ENCODE measurements at places on chromosomes 16 and 17. TPM values are rescaled to one million over a fixed set of nuclear protein-coding genes. Genes with fewer than 3 reads are reported as not detected.

CCDC200 gene
- total RNA-seq = not detected

IGF2BP1 gene
- not detected for total RNA-seq

DNA sequence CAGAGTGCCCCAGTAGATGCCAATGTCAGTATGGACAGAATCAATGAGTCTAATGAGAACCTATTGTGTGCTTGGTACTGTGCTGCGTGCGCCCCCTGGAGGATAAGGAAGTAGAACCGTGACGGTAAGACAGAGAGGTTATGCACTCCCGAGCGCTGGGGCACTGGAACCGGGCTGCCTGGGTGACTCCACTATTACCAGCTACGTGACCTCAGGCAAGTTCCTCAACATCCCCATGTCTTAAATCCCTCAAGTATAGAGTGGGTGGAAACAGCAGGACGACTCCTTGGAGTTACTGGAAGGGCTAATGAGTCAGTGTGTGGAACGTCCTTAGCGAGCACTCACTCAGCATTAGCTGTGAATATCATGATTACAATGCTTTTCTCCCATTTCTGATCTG is 16.2 kb downstream of the CHST4 start:
- no peak overlapping the region for H3K27ac ChIP-seq
- H3K4me3 ChIP-seq = no peak overlapping the region

MYOCD gene
- 153 TPM for total RNA-seq

CACNA1H gene
- total RNA-seq = 57.5 TPM

CYB5D1 gene
- total RNA-seq = 0.21 TPM

NATD1 gene
- total RNA-seq = 13.4 TPM

FADS6 gene
- not detected for total RNA-seq

- H3K27ac ChIP-seq = no peak overlapping the region
- no peaks in the 10 kb centered on the region for H3K36me3 ChIP-seq
- no peak overlapping the region for H3K4me3 ChIP-seq
- no peak for DNase-seq
Observed at GRCh38 chr16:52350031-52350642, 196.8 kb downstream of the TOX3 start.

DNA sequence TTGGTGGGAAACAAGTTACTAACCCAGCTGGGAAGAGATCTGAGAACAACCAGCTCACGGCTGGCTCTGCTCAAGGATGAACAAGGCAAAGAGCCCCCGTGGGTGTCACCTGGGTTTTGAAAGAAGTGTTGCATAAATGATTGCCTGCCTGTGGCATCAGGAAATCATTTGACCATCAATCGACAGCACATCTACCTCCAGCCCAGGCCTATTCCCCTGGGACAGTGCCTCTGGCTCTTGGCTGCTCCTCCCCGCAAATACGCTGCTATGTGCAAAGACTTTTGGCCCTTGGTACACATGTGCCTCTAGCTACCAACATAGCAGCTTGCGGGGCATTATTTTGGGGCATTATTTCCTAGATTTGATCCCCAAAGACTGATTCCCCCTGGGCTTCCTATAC is 39.4 kb upstream of the SMPD3 start:
- no peaks in the 10 kb centered on the region for H3K4me1 ChIP-seq
- no peak overlapping the region for H3K27ac ChIP-seq
- no peak overlapping the region for H3K4me3 ChIP-seq
- H3K36me3 ChIP-seq = no peaks in the 10 kb centered on the region

- peaks cover 8% of the 10 kb centered on the region for H3K27me3 ChIP-seq
- H3K36me3 ChIP-seq = no peaks in the 10 kb centered on the region
- no peak overlapping the region for H3K27ac ChIP-seq
- no peak overlapping the region for H3K4me3 ChIP-seq
- peaks cover 3% of the 10 kb centered on the region for H3K4me1 ChIP-seq
Observed at GRCh38 chr17:49914664-49915063, 54.3 kb upstream of the DLX4 start.

Data from ascending aorta (tissue), 2 donors.